PC-3 (cell line): ENCODE measurements at places on chromosomes 4 and X. TPM values are rescaled to one million over a fixed set of nuclear protein-coding genes. Genes with fewer than 3 reads are reported as not detected.

DNA sequence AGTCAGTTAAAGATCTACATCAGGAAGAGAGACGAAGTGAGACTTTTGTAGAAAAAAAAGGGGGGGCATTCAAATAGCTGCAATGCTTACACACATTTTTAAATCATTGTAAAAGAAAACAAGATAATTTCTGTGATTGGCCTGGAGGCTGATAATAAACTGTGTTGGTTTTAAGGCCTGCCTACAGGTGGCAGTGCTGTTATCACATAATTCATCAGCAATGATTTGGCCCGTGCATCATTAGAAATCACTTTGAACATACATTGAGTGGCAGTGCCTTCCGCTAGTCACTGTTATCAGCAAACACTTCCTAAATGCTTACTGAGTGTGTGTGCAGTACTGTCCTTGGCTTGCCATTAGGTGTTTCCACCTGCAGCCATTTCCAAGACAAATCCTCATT lies 831.9 kb downstream of the TRIML1 start:
- H3K4me3 ChIP-seq = no peak overlapping the region
- H3K27me3 ChIP-seq = no peaks in the 10 kb centered on the region

DNA sequence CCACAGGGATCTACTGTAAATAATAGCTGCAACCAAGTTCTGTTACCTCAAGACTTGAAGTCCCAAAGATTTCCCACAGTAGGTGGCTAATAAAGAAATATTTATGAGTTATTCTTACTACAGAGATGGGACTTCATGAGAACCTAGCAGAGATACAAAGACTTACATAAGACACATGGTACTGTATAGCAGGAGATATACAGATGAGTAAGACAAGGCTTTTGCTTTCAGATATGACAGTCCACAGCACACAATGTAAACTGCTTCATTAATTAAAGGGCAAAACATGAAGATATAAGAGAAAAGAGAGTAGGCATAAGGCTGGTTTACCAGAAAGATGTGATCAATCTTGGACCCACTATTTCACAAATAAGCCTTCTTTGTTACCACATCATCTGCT lies 6.6 kb downstream of the ANKRD17 start:
- H3K4me1 ChIP-seq = peaks cover 17% of the 10 kb centered on the region
- no peak overlapping the region for H3K27ac ChIP-seq
- no peaks in the 10 kb centered on the region for H3K27me3 ChIP-seq
- H3K4me3 ChIP-seq = no peak overlapping the region
- peaks cover 15% of the 10 kb centered on the region; the same call in 1 of the 2 replicates for H3K36me3 ChIP-seq
- DNase-seq = no peak

DNA sequence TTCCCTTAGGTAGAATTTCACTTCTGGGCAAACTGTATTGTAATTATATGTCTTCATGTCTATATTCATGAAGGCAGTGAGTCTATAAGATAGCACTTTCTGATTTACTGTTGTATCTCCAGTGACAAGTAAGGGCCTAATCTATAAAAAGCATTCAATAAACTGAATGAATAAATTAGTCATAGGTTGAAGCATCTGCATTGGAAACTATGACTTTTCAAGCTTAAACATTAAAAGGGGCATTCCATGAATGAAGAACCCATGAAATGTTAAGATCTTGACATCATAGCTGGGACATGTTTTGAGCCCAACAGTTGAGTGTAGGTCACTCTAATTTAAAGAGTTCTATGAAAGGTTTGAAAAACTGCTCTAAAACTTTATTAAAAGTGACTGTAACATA lies 159.3 kb upstream of the LCORL start:
- no peaks in the 10 kb centered on the region for H3K4me1 ChIP-seq
- no peaks in the 10 kb centered on the region for H3K27me3 ChIP-seq
- no peak overlapping the region for H3K27ac ChIP-seq

GRCh38 chr4:95506264-95506663 lies 42.5 kb downstream of the UNC5C start:
- no peaks in the 10 kb centered on the region for H3K27me3 ChIP-seq
- H3K36me3 ChIP-seq = no peaks in the 10 kb centered on the region
- peaks cover 10% of the 10 kb centered on the region for H3K4me1 ChIP-seq
- no peak overlapping the region for H3K27ac ChIP-seq

Gene CLCN4
- total RNA-seq = 13.7 and 16.3 TPM in 2 replicates
